NCI-H1436 treated with DMSO at 0.1 percent for 48 hours (cell line): ENCODE measurements at places on chromosomes 6 and 20.

- no peak for DNase-seq
Observed at GRCh38 chr6:148112851-148113319, 229.8 kb upstream of the SASH1 start.

DNA sequence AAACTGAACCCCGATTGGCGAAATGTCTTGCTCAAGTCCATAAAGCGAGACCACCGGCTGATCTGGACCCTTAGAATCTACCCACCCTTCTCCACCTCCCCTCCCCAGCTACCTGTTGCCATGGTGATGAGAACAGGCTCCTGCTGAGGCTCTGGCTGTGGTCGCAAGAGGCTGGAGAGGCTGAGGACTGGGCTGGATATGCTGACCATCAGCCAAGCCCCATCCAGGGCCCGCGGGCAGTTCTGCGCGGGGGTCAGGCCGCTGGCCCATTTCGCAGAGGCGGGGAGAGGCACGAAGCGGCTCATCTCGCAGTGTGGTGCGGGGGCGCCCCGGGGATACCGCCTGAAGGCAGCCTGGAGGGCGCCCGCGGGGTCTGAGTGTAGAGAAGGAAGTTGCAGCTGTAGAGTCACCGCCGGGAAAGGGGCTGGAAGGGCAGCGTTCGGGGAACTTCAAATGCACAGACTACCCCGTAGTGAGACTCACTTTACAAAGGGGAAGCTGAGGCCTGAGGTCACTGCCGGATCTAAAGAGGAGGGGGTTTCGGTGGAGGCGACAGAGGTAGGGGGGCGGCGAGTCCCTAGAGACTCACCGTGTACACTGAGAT lies 671 bp downstream of the TAPBP start:
- DNase-seq = no peak

- no peak for DNase-seq
Observed at GRCh38 chr6:154370545-154370944, 13.9 kb upstream of the IPCEF1 start.

DNA sequence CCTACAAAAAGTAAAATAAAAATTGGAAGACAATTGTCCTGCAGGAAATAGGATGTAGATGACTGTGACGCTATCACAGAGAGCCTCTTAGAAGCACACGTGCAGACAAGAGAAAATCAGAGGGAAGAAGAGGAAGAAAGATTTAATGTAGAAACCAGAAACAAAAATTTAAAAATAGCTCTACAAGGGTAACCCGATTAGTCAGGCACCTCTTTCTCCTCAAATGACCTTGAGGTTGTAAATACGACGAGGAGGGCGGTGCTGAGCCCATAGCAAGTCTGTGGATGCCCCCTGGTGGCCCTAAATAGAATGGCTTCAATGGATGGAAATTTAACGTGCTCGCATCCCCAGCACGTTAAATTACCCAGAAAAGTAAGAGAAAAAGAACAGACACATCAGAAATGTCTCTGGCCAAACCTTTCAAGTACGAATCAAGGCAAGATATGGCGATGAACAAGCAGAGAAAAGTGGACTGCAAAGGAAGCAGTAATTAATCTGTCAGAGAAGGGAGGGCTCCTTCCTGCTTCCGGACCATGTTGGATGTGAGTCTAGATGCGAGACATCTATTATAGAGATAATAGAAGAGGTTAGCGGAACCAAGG lies 4.2 kb upstream of the PRPH2 start:
- peak; percentile 11 for DNase-seq

DNA sequence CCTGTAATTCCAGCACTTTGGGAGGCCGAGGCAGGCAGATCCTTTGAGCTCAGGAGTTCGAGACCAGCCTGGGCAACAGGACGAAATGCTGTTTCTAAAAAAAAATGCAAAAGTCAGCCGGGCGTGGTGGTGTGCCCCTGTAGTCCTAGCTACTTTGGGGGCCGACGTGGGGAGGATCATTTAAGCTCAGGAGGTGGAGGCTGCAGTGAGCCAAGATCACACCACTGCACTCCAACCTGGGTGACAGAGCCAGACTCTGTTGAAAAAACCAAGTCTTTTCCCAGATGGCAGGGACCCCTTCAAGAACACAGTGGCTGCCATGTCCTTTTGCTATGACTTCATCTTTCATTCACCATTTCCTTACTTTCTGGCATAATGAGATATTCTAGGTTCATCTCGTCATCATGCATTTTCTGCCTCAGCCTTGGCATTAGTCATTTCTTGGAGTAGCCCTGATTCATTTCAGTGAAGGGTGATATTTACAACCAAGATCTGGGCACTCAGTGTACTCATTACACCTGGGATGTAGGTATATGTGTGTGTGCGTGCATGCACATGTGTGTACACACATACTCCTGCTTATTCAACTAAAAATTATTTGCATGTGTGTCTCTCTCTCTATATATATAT lies 61.4 kb upstream of the TOX2 start:
- DNase-seq = no peak

DNA sequence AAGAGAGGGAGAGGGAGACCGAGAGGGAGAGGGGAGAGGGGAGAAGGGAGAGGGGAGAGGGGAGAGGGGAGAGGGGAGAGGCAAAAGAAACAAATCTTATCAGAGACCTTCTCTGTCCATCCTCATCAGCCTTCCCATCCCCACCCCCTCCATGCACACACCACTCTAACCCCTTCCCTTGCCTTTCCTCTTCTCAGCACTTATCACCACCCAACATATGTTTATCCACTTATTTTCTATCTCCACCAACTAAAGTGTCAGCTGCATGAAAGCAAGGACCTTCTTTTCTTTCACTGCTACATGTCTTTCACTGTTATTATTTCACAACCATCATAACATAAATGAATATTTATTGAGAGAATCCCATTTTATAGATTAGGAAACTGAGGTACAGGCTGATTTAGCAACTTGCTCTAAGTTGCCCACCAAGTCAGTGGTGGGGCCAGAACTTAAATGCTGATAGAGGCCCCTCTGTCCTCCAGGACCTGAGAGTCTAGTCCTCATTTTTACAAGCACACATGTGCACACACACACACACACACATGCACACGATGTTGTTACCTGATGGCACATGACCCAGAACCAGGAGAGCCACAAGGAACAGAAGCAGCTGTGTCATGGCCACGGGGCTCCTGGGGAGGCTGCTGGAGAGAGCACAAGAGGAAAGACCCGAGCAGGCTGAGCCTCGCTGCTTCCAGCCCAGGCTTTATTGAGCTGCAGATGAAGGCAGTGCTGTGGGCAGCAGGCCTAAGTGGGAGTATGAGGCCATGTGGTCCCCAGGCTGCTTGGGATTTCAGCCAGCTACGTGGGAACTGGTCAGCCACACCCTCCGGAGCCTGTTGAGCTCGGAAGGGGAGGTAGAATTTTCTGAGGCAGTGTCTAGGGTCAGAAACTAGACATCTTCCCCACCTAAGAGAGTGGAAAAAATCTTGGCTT lies 2.3 kb downstream of the DEFB124 start:
- DNase-seq = no peak

- no peak for DNase-seq
Observed at GRCh38 chr6:16706911-16707783, 54.1 kb downstream of the ATXN1 start.

- DNase-seq = no peak
Observed at GRCh38 chr6:14676977-14677781, 559.6 kb downstream of the CD83 start.

DNA sequence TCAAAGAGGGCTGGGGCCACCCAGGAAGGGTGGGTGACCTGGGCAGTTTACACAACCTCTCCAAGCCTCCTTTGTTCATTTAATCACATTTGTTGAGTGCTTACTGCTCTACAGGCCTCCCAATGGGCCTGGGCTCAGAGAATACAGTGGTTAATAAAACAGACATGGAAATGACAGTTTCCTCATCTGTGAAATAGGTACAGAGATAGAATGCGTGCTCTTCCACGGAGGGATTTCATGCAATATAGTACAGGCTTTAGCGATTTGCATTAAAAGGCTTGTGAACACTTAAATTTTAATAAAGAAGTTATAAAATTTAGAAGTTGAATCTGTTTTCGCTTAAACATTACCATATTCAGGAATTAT lies 802 bp upstream of the FERMT1 start:
- DNase-seq = no peak

DNA sequence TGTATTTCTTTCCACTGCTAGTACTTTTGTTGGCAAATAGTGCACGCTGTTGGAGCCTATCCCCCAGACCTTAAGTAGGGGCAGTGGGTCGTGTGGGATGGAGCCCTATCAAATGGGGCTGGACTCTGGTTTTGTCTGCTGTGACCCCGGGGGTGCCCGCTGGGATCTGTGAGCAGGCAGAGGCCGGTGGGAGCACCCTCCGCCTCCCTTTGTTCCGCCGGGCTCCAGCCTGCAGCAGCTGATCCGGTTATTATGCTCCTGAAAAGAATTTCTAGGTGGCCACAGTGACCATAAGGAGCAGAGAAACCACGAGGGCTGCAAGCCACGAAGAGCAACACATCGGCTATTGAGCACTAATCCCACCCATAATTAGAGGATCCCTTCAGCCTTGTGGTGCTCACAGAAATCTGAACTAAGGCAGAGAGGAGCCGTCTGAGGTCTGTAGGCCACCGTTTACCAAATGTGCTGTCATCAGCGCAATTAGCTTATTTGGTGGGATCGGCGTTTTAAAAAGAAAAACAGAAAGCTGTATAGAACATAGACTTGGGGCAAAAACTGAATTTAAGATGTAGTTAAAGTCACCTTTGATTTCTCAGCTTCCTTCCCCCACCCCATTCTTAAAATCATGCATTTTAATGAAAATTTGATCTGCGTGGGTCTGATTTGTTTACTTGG lies 598.3 kb upstream of the JAG1 start:
- no peak for DNase-seq

GRCh38 chr6:45466686-45467085 lies 89.0 kb upstream of the SUPT3H start:
- no peak for DNase-seq

DNA sequence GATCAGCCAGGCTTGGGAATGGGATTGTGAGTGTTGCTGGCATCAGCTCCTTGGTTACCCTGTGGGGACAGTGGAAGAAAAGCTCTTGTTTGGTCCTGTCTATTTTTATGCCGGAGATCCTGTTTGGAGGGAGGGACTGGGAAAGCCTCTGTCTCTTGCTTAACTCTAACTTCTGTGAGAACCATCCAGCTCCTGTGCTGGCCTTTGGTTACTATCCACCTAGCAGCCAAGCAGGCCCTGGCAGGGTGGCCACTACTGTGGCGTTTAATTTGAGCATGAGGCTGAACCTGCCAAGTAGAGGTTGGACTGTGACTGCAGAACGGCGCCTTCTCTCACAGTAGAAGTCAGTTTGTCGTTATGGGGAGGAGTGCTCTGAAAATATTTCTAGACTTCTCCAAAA lies 193.3 kb downstream of the UTRN start:
- no peak for DNase-seq

GRCh38 chr20:37363221-37364012 lies 17.5 kb downstream of the SRC start:
- no peak for DNase-seq

- no peak for DNase-seq
Observed at GRCh38 chr20:51757226-51757625, 11.0 kb downstream of the ATP9A start.

DNA sequence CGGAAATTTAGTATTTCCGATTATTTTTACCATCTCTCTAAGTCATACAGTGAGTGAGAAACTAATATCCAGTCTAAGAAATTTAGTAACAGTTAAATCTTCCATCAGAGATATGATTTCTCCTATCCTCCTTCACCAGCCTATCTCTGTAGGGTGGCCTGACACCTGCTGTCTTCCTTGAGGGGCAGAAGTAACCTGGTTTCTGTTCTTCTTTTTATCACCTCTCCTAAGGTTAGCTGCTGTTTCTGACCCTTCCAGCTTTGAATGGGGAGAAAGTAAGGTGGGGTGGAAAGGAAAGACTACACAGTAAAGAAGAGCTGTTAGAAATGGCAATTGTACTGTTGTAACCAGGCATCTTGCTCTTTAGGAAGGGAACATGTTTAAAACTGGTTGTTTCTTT lies 447.7 kb downstream of the PHF3 start:
- no peak for DNase-seq

DNA sequence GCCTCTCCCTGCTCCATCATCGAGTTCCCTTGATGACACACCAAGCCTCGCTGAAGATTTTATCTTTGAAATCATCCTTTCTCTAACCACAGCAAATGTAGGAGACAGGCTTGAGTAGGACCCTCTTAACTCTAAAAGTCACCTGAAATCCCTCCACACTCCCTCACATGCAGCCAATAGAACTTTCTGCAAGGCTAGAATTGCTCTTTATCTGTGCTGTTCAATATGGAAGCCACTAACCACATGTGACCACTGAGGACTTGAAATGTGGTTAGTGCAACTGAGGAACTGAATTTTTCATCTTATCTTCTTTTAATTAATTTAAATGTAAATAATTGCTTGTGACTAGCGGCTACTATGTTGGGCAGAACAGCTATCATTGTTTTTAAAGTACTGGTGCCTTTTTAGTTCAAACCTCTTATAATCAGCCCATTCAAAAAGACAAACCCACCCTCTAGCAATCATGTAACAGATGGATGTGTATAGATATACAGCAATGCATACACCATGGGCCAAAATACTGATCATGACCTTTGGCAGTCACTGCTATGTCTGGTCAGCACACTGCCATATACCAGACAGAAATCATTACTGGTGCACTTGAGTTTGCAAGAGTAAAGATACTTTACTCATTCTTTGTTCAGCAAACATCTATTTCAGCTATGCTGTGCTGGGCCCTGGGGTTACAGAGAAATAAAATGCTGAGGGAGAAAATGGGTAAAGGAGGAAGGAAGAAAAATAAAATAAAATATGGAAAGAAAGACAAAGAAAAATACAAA lies 50.0 kb downstream of the GFOD1 start:
- no peak for DNase-seq

DNA sequence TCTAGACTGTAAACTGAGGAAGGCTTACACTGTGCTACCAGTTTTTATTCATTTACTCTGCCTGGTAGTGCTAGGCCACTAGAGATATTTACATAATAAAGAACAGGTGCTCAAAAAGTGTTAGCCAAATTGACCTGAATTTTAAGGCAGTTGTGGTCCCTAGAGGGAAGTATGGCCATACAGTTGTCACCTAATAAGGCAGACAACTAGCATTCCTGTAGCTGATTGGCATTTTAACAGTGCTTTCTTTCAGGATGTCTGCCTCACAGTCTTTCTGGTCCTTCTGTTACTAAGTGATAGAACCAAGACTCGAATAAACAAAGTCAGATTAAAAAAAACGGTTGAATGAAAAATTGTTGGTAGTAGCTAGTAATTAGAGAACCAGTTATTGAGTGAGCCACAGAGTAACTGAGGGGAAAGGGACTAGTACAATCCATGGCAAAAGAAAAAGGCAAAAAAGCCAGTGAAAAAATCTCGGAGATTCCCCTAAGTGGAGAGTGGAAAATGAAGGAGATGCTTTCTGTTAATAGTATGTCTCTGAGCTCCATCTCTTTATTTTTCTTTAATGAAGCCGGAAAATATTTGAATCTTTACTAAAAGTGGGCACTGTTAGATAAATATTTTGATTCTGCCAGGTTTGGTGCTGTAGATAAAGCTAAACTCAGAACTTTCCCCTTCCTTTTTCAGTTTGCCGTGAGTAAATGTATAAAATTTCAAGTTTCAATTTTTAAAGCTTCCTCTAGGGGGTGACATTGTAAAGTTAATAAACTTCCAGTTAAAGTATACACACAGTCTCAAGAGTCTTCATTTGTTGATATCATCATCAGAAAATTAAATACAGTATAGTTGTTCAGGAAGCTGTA lies 9.1 kb downstream of the VTA1 start:
- no peak for DNase-seq

GRCh38 chr6:2826131-2826530 lies 15.5 kb downstream of the SERPINB1 start:
- no peak for DNase-seq

- peak; percentile 56 for DNase-seq
Observed at GRCh38 chr6:44925100-44925739, 402.9 kb upstream of the RUNX2 start.
